ENCODE measurements at places on chromosomes 1 and 21.

- DNase-seq, result no peak
Measured at GRCh38 chr1:239954836-239955235, 136.8 kb upstream of the FMN2 start.

DNA sequence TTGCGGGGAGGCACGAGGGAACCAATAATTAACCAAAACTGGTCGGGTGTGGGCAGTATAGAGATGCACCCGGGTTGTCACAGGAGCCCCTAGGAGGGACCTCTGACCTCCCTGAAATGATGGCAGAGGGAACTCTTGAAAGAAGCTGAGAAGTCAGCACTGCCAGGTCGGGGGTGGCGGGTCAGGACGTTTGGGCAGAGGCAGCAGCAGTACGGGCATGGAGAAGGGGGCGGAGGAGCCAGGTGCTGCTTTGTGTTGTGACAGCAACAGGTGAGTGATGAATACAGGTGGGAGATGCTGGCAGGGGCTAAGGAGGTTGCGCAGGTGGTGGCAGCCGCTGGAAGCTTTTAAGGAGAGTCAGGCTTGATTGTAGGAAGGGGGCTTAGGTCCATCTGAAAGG, 11.7 kb downstream of the TNFRSF1B start:
- DNase-seq, result no peak

- DNase-seq, result peak; percentile 7
Measured at GRCh38 chr1:14626869-14627607, 28.6 kb downstream of the KAZN start.

- no peak for DNase-seq
Measured at GRCh38 chr1:212106286-212106792, 70.8 kb downstream of the DTL start.

DNA sequence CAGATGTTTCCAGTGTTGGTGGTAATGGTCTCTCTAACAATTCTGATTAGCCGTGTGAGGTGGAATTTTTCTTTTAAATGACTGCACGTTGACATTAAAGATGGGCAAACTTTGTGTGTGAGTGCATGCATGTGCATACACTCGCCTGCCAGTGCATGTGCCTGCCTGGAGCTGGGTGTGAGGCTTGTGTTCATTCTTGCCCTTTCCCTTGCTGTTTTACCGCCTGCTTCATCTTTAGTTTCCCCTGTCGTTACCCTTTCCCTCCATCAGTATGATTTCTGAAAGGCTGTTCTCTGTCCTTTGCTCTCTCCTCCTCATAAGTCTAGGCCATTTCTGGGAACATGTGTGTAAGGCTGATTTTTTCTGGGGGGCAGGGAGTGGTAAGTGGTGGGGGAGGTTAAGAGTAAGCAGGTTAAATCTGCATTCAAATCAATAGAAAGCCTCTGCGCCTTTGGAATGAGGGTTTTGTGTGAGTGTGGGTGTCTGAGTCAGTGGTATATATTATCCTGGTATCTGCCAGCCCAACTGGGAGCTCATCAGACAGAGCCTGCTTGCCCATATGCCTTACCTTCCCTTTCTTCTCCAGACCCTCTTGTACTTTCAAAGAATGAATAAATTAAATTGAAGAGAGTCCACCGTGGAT, 112.5 kb downstream of the PBX1 start:
- no peak for DNase-seq

GRCh38 chr1:234509457-234510328, 30.7 kb upstream of the TARBP1 start:
- peak; percentile 61 for DNase-seq

DNA sequence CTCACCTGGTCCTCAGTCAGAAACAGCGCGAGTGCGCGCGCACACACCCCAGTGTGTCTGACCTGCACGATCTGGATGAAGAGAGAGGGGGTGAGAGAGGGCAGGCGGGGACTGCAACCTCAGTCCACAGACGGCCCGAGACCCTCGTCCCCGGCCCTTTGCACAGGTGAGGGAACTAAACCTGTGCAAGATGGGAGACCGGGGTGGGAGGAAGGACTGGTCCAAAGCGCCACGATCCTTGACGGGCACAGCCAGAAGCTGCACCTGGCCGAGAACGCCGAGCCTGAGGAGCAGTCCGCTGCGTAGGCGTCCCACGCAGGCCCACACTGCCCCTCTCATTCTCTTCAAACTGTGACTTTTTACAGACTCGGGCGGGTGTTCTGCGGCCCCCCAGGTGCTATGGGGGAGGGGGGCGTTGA, 519 bp upstream of the IQCC start:
- DNase-seq, result no peak

DNA sequence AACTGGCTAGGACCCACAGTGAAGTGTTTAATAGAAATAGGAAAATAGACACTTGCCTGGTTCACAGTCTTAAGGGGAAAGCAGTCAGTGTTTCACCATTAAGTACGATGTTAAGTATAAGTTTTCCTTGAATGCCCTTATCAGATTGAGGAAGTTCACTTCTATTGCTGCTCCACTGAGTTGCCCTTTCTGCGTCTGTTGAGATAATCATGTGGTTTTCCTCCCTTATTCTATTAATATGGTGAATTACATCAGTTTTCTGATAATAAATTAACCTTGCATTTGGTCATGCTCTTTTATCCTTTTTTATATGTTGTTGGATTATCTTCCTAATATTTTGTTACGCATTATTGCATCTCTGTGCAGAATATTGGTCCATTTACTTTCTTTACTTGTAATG, 21.4 kb downstream of the UTS2 start:
- no peak for DNase-seq

GRCh38 chr1:199619223-199619622, 408.3 kb upstream of the NR5A2 start:
- no peak for DNase-seq

- no peak for DNase-seq
Measured at GRCh38 chr1:58287894-58288623, 258.5 kb downstream of the OMA1 start.

DNA sequence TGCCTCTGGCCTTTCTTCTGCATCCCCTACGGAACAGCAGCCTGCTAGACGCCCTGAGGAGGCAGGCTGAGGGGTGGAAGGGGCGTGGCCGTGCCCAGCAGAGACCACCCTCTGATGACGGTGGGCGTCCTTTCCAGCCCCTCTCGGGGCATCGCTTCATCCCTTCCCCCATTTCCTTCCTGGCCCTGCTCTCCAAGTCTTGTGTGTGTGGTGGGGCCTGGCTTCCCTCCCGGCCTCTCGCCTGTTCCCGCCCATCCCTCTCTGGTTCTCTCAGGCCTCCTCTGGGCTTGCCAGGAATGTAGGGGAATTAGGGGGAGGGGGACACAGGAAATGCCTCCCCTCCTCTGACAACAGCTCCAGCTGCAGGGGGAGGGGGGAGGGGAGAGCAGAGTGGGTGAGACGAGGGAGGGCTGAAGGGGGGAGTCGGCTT, 51.1 kb downstream of the SKI start:
- no peak for DNase-seq

GRCh38 chr1:35190784-35191183, 2.2 kb downstream of the SFPQ start:
- DNase-seq, result no peak

DNA sequence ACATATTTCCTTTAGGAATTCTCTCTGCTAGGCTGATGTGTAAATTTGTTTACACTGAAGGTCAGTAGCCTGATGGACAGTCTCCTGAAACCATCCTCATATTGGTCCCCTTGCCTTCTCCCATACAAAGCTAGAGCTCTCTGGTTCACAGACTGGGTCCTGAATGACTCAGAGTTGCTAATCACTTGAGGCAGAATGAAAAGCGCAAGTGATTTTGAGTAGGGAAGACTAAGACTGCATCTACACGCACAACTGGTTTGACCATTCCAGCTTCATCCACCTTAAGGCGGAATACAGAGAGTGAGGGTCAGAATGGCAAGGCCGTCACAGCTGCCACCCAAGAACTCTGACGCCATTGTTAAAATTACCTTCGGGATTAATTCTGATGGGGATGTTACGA, 70.2 kb upstream of the KIF26B start:
- no peak for DNase-seq

DNA sequence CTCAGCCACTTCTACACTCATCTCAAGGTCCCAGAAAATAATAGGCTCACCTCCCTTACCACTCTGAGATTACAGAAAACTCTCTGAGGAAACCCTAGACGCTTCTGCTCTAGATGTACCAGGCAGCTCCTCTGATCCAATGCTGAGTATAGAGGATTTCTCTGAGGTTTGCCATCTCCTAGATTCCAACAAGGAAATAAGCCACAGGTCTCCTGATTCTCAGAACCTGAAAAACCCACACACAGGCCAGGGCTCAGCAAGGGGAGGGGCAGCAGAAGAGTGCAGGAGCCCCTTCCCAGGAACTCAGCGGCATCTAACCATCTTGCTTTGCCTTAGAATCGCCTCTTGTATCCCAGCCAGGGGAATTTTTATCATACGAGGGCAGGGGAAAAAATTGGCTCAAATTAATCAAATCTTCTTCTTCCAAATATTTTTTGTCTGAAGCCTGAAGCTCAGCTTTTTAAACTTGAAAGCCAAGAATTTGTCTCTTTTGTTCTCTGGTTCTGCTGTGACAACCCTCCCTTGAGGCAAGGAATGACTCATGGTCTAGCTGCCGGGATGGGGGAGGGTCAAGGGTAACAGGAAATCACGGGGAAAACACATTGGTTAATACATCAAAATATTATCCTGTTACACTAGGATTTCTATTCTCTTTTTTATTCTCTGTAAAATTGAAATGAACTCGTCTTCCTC, 30.8 kb downstream of the GORAB start:
- DNase-seq, result no peak
